ENCODE measurements at places on chromosomes 3 and 15. TPM values are rescaled to one million over a fixed set of nuclear protein-coding genes. Genes with fewer than 3 reads are reported as not detected.

DNA sequence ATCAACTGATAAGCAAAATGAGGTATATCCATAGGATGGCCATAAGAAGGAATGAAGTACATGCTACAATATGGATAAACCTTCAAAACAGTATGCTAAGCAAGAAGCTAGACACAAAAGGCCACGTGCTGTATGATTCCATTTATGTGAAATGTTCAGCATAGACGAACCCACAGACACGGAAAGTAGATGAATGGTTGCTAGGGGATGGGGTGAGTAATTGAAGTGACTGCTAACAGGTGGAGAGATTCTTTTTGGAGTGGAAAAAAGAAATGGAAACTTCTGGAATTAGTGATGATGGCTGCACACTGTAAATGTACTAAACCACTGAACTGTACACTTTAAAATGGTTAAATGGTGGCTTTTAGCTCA is 630 bp upstream of the EFCAB12 start:
- peak; percentile 58 for DNase-seq

GRCh38 chr15:73026511-73027054 is 25.7 kb upstream of the NEO1 start:
- no peak for DNase-seq

DNA sequence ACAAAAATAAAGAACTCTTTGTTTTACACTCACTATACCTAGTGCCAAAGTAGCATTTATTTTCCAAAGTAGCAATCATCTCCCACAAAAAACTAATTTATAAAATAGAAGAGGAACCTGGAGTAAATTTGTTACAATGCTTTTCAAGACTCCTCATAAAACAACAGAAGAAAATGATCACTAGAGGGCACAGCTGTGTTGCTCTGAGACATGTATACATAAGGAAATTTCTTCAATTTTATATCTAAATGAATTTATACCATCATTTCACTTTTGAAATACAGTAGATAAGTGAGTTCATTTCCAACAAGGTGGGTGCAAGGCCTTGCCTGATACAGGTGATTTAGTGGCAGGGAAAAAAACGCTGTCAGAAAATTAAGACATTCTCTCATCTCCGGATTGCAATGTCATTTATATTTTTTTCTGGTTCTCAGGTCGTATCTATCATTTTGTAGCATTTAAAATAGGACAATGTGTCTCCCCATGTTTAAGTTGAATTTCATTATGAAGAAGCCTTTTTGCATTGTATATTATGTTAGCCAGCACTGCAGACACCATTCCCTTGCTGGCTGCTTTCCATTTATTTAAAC is 25.3 kb upstream of the ARHGEF26 start:
- DNase-seq, result peak; percentile 69

- DNase-seq, result no peak
Observed at GRCh38 chr3:39267631-39268548, 11.9 kb downstream of the CX3CR1 start.

- no peak for DNase-seq
Observed at GRCh38 chr15:40858706-40859105, 14.9 kb downstream of the SPINT1 start.

- peak; percentile 43 for DNase-seq
Observed at GRCh38 chr3:191499307-191500080, 38.5 kb downstream of the PYDC2 start.

GRCh38 chr3:62493109-62493801 is 119.9 kb upstream of the FEZF2 start:
- no peak for DNase-seq

Gene IL20RB
- 1.9 TPM for polyA plus RNA-seq

DNA sequence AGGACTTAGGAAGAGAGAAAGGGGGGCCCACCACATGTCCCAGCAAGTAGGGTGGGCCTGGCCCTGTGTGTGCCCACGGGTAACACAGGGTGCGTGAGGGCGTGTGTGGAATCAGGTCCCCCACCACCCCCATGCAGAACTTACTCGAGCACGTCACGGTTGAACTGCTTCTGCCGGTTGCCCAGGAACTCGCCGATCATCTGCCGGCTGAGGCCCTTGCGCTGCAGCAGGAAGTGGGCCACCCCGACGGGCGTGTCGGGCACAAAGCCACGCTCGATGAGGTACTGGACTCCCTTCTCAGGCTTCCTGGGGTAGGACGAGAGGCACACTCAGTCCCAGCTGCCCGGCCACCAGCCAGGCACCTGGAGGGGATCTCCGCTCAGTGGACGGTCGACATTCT is 83.1 kb upstream of the RPL32 start:
- DNase-seq, result no peak

DNA sequence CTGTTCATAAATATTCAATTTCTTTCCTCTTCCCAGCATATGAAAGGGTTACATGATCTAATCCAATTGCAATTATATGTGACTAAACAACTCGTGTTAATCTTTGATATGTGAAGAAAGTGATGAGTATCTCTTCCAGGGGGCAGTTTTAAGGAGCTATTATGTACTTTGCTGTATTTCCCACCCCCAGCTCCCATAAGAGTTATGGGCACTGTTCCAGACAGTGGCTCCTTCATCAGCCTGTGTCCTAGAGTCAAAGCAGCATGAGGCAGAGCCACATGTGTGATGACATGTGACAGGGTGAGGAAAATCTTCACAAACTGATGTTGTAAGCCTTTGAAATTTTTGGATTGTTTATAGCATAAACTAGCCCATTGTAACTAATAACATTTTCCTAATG is 315.4 kb downstream of the DIPK2A start:
- no peak for DNase-seq

DNA sequence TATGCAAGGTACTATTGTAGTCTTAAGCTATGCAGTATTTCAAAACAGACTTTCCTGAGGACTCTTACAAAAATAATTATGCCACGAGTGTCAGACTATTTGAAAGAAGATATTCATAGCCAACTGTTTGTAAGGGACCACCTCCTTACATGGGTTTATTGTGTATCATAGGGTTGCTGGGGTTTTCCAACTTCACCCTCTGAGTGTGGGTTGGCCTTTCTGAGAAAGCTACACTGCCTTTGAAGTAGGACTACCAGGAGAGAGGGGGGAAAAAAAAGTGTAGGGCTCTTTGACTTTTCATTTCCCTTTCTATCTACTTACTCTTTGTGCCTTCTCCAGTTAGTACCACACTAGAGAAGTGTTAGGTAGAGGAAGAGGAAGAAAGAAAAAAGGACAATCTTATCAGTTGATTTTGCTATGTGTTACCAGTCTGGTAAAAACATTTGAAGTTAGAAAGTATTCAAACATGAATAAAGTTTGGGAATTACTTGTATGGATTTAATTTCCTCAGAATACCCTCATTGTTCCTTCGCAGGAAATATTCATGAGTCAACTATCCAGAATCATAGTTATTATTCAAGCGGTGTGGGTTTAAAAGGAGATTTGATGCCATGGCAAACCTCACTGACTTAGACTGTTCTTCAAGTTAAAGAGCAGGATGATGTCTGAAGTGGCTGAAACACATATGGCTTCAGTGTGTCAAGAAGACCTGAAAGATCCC is 329.3 kb upstream of the THBS1 start:
- DNase-seq, result peak; percentile 81

Gene GPR171
- not detected for polyA plus RNA-seq

GRCh38 chr3:42799376-42799775 is 4.9 kb downstream of the HIGD1A start:
- DNase-seq, result no peak

Gene SLC12A8
- polyA plus RNA-seq, result 15.1 TPM

- DNase-seq, result no peak
Observed at GRCh38 chr3:191105418-191105817, 93.6 kb upstream of the OSTN start.

DNA sequence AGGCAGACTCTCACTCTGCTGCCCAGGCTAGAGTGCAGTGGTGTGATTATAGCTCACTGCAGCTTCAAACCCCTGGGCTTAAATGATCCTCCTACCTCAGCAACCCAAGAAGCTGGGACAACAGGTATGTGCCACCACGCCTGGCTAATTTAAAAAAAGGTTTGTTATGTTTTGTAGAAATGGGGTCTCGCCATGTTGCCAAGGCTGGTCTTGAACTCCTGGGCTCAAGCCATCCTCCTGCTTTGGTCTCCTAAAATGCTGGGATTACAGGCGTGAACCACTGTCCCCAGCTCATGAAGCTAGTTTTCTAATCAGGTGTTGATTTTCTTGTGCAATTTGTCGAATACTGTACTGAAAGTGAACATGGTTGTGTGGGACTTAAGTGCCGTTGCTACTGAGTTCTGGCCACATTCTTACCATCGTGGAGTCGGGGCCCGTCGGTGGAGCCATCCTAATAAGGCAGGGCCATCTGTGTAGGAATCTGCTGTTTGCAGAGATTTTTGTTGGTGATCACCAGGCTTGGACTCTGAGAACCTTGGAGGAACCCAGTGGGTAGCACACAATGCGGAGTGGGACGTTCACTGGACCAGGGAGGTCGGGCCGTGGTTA is 193.2 kb downstream of the GOLGA6L6 start:
- no peak for DNase-seq
